ENCODE measurements at places on chromosomes 1 and 21.

GRCh38 chr1:75764057-75764655 lies 21.9 kb upstream of the RABGGTB start:
- no peak for DNase-seq

DNA sequence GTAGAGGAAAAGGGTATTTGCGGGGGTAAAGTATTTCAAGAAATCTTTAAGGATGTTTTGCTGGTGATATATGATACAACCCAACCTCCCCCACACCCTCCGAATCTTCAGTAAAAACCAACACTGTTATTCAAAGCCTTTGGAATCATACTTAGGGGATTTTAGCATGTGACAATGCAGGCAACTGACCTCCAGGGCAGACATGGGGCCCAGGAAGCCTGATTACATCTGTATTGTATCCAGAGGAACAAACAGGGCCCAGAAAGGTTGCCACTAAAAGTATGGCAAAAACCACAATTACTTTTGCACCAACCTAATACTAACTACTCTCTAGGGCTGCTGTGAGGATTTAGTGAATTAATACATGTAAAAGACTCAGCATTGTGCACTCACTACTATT lies 43.9 kb upstream of the CNN3 start:
- DNase-seq = no peak

DNA sequence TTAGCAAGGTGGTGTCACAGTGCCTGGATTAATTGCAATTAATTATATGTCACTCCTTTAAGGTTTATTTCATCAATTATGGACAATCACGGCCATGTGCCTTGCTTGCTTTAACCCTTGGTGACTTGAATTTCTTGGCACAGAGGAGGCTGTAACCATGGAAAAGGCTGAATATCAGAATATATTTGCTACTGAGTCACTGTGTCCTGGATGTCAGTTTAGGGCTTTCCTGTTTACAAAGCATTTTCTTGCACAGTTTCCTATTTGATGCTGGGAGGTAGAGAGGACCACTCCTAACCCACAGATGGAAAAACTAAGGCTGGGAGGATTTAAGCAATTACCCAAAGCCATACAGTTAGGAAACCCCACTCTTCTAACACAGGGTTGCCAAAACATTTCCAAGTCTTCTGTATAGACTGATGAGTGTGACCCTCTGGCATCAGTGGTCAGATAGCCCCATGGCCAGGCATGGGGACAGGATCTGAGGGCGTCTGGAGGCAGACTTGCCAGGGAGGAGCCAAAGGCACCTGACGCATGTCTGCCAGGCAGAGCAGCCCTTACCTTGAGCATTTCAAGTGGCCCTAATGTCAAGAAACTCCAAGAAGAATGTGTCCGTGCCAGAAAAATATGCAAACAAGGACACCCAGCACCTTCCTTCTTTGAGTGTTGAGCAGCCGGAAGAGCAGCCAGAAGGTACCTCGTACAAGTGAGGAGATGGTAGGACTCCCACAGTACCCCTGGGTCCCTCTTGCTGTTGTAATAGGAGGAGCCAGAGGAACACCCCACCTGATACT lies 34.4 kb downstream of the KCNN3 start:
- DNase-seq = no peak

GRCh38 chr1:37474697-37475379 lies 458 bp downstream of the ZC3H12A start:
- no peak for DNase-seq

DNA sequence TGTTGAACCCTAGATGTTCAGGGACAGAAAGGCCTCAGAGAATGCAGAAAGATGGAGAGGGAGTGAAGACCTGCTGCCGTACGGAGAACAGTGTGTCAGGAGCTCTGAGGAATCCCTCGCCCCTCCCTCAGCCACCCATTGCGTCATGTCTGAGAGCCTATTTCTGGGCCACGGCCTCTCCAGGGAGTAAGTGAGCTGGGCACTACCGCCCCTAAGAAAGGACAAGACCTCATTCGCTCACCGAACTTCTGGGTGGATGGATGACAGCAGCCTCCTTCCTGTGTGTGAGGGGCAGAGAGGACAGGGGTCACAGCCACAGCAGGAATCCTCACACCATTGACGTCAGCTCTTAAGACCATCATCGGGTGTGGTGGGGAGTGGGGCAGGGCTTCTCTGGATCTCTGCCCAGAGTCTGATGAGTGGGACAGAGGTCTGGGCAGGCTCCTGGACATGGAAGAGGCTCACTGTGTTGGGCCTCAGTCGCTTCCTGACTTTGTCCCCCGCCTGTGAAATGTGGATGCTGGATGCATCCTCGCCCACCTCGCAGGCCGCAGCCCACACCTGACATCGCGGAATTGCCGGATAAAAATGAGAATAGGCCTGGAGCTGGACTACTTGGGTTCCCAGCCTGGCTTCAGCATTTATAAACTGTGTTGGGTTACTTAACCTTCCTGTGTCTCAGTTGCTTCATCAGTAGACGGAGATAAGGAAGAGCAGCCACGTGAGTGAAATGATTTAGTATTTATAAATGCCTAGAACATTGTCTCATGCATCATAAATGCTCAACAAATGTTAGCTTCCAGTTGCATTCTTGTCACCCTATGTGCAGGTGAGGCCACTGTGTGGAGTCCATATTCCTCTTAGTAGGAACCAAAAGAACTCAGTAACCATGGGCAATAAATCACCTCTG lies 238.6 kb downstream of the TRABD2B start:
- DNase-seq = no peak

GRCh38 chr1:18583326-18583941 lies 47.2 kb upstream of the PAX7 start:
- DNase-seq = no peak

GRCh38 chr1:21801100-21801499 lies 11.0 kb upstream of the LDLRAD2 start:
- DNase-seq = peak; percentile 14

DNA sequence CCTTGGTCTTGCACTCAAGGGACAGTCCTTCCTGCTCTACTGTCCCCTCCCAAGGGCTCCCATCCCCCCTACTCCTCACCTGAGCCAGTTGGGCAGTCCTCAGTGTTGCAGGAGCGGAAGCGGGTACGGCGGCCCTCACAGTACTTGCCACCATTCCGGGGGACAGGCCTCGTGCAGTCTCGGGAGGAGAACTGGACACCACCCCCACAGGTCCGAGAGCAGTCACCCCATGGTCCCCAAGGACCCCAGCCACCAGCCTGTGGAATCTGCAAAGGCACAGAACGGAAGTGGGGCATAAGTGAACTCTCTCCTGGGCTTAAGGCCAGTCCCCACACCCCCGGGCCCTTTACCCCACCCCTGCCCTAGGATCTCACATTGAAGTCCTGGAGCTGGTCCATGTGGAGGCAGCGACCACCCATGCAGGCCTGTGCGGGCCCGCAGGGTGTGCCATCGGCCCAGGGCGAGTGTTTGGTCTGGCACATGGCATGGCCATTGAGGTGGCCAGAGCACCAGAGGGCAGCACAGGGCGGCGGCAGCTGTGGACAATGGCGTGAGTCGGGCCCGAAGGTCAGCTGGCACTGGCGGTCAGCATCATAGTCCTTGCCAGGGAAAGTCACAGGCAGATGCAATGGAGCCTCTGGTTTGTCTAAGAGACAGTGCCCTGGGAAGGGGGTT lies 5.2 kb downstream of the ADAMTS4 start:
- DNase-seq = no peak

- peak; percentile 95 for DNase-seq
These were observed 41.3 kb upstream of the KCNE1 start for GRCh38 chr21:34553151-34553952.

DNA sequence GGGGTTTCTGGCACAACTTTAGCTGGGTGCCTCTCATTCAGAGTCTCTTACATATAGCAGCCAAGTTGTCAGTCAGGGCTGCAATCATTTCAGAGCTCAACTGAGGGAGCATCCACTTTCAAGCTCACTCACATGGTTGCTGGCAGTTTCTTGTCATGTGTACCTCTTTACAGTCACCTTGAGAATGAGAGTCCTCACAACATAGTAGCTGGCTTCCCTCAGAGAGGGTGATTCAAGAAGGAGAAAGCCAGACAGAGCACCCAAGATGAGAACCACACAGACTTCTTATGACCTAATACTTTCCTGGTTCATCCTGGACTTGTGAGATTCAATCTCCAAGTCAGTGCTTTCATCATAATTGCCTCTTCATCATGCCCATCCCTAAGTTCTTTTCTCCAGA lies 57.2 kb downstream of the DPT start:
- DNase-seq = no peak

DNA sequence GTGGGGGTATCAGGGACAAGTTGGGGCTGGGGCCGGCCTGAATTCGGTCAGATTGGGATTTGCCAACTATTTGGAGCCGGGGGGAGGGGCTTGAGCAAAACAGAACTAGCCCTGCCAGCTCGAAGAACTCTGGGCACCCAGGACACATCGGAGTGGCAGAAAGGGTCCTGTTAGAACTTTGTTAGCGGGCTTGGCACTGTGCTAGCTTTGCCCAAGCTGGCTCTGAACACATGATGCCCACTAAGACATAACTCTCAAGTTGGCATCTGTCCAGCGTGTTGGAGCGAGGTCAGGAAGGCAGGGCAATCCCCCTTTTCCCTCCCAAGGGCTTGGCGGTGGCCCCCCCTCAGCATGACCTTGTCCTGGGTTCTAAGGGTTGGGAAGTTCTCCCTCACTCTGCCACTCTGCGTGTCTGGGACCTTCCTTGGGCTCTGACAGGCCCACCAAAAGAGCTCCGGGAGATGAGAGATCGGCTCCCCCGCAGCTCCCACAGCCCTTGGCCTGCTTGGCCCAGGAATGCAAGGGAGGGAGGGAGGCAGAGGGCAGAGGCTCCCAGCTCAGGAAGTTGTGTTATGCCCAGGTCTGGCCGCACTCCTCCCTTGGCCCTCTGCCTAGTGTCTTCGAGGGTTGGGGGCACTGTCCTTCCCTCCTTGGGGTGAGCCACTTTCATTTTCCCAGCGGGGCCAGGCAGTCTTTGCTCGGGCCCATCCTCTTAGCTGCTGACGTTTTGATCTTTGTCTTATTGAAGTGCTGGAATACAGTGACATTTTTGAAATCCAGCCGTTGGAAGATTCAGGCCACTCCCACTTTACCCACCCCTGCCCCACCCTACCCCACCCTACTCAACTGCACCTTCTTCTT lies 1.2 kb downstream of the LMNA start:
- DNase-seq = peak; percentile 70

GRCh38 chr1:907611-908451 lies 15.9 kb upstream of the SAMD11 start:
- DNase-seq = no peak
